SK-N-SH (cell line): ENCODE measurements at places on chromosomes 6 and 20.

DNA sequence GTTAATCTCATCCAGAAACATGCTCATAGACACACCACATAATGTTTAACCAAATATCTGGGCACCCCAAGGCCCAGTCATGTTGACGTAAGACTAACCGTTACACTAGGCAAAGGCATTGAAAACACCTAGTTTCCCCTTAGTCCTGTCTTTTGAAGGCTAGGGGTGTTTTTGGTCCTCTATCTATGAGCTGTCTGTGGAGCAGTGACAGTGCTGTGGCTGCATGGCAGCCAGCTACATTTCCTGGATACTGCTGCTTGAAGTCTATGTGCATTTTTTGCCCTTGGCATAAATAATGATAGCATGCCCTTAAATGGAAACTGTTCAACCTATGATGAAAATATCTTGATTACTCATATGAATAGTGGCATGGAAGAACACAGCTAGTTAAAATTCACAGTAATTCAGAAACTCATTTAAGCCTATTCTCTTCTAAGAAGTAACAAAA, 18.6 kb downstream of the FARS2 start:
- DNase-seq, result no peak

GRCh38 chr6:46144270-46144669, 14.5 kb downstream of the ENPP4 start:
- DNase-seq, result no peak

GRCh38 chr6:97842521-97842920, 559.5 kb upstream of the MMS22L start:
- DNase-seq, result no peak

DNA sequence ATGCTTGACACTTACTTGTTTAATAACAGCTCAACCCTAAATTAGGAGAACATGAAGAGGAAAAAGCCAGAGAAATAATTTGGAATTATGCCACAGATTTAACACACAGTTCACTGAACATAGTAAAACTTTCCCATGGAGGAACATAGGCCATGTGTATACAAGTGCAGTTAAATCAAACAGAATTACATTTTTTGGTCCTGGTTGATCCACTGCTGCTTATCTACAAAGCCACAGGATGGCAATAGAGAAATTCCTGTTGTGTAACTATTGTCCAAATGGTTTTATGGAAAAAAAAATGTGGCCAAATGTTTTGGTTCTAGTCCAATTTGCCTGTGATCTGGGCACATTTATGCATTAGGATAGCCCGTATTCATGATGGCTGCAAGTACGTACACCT, 136.8 kb downstream of the ALDH8A1 start:
- no peak for DNase-seq

DNA sequence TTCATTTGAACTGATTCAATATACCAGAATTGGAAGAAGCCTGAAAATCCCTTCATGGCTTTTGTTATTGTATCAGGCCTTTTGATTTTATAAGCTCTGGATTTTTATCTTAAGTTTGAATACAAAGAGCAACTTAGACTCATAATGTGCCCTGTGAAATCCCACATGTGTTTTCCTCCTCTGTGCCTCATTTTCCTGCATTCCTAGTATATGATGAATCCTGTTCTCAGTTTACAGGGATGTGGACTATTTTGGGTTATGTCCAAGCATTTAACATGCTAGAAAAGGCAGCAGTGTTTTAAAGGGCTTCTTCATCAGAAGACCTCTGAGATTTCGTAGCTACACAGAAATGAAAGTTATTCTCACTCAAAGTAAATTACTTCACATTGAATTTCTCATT, 455.0 kb downstream of the RFPL4B start:
- no peak for DNase-seq

DNA sequence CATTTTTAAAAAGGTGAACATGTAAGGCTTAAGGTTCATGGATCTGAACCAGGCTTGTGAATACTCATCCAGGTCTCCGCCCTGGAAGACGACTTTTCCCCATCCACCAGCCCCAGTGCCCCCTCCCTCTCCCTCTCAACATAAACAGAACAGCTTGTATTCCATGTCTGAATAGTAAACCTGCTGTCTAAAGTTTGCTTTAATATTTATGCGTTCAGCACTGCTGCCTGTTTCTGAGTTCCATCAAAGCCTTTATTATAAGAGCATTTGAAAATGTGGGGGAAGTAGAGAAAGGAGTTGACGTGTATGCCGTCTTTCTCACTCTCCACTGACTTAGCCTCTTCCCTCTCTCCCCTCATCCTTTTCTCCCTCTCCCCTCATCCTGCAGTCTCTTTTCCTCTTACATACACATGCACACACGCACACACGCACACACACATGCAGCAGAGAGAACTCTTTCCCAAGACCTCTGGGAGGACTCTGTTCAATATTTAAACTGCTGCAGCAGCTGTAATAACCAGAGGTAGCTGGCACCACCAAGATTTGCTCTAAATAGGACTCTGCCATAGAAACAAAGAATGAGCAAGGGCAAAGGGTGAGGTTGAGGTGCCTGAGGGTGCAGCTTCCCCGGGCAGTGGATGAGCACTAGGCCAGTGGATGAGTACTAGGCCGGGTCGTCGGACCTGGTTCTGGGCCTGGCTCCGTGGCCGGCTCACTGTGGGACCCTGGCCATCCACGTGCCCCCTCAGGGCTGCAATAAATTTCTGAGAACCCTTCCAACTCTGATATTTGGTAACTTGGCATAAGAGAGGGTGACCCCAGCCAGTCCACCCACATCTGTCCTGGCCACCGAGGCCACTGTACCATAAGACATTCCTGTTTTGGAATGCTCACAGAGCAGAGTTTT, 35.4 kb upstream of the VSTM2L start:
- no peak for DNase-seq

- no peak for DNase-seq
Measured at GRCh38 chr6:87875781-87876180, 171.9 kb upstream of the SPACA1 start.

GRCh38 chr6:109793021-109793420, 101.9 kb downstream of the FIG4 start:
- DNase-seq, result no peak

DNA sequence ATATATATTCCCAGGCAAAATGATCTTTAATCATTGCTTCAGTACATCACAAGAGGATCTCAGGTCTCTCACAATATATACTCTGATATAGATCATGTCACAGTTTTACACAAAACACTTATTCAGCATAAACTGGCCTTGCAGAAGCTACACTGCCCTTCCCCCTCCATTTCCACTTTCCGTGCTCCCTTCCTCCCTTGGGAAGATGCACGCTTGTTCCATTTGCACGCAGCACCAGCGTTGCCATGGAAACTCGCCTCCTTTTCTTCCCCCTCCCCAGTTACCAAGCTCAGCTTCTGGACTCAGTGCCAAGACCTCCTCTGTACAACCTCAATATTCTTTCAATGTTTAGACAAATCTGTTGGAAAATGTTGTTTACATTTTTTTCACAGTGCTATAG, 154.6 kb downstream of the RFPL4B start:
- DNase-seq, result peak; percentile 63

GRCh38 chr6:40860443-40860842, 178.6 kb downstream of the UNC5CL start:
- no peak for DNase-seq

- DNase-seq, result no peak
Measured at GRCh38 chr20:40161391-40161790, 527.6 kb downstream of the MAFB start.

- no peak for DNase-seq
Measured at GRCh38 chr6:156587751-156588301, 189.4 kb upstream of the ARID1B start.

GRCh38 chr6:25788305-25788922, 33.9 kb downstream of the SLC17A4 start:
- DNase-seq, result peak; percentile 5

DNA sequence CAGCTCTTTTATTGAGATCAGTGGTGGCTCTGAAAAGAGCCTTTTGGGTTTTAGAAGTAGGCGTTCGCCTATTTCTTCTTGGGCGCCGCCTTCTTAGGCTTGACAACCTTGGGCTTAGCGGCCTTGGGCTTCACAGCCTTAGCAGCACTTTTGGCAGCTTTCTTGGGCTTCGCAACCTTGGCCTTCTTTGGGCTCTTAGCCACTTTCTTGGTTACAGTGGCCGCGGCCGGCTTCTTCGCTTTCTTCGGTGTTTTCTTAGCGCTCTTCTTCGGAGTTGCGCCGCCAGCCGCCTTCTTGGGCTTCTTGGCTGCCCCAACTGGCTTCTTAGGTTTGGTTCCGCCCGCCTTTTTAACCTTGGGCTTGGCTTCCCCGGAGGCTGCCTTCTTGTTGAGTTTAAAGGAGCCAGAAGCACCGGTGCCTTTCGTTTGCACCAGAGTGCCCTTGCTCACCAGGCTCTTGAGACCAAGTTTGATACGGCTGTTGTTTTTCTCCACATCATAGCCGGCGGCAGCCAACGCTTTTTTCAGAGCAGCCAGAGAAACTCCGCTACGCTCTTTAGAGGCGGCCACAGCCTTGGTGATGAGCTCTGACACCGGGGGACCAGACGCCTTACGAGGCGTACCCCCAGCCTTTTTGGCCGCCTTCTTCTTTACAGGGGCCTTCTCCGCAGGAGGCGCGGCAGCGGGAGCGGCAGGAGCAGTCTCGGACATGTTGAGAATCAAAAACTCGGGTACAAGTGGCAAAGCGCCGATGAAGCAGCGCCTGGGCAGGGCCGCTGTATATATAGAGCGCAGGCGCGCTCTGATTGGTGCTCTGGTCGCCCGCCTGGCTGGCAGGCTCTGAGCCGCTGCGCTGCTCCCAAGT, 31.3 kb upstream of the HFE start:
- DNase-seq, result peak; percentile 79

GRCh38 chr20:33415948-33416347, 14.6 kb upstream of the CDK5RAP1 start:
- peak; percentile 66 for DNase-seq

- DNase-seq, result no peak
Measured at GRCh38 chr6:99412065-99412464, 13.0 kb downstream of the PNISR start.

DNA sequence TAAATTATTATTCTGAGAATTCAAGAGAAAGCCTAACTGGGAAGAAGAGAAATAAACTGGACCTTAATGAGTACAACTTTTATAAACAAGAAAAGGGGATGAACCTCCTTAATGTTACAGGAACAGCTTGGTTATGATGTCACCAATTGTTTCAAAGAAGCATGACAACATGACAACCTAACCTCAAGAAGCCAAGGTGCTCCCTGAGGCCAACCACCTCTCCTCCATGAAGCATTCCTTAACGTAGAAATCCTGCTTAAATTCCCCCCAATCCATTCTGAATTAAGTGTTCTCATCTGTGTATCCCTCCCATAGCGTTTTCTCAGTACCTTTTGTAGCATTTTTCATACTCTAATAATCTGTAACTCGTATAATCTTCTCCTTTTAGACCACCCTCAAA, 1.7 kb downstream of the HBS1L start:
- no peak for DNase-seq

- DNase-seq, result no peak
Measured at GRCh38 chr6:53982366-53983050, 128.7 kb upstream of the MLIP start.

DNA sequence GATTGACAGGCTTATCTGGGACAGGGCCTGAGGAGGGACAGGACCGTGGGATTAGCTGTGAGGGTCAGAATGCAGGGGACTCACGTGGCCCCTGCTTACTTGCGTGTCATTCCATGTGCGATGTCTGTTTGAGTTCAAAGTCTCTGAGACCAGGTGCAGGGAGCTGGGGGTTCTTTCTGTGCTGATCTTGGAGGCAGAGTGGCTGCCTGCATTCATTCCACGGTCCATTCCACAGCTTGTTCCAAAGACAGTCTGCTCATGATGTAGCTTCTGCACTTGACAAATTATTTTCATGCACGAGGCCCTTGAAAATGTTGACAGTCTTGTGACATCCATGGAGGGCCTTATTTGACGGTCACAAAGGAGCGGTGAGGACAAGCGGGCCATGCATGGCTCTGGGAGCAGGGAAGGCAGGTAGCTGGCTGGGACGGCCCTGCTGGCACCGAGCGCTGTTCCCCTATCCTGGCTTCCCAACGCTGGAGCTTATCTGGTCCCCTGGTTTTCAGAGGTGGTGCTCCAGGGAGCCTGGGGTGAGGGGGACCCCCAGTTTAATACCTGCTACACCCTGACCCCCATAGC, 156.3 kb upstream of the RNF24 start:
- peak; percentile 49 for DNase-seq

- no peak for DNase-seq
Measured at GRCh38 chr6:144159742-144160141, 9.4 kb downstream of the STX11 start.

DNA sequence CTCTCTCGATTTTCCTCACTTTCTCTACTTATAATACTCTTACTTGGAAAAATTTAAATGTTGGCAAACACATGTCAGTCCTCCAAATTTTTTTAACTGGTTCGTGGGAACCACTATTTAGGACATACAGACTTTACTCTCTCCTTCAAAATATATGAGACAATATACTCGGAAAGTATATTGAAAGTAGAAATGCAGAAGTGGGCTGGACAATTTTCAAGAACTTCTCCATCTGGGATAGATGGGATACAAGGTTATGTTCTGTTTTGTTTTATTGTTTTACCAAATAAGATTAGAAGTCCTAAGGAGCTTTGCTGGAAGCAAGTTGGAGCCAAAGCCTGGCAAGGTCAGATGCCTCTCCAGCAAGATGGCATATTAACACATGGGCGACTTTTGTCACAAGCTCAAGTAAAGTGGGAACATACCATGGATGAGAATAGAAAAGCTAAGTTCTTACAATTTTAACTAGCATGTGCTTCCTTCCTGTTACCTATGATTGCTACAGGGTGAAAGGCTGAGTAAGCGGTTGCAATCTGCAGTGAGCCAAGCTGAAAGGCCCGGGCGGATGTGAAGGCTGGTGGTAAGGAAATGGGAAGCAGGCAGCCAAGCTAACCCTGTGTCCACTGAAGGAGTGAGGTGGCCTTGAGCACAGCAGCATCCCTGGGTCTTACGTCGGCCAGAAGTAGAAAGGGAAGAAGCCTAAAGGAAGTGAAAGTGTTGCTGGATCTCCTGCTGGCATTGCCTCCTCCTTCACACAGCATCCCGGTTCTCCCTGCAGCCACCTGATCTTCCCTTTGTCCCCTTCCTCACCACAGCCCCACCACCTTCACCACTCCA, 7.1 kb downstream of the MAP3K5 start:
- DNase-seq, result no peak

DNA sequence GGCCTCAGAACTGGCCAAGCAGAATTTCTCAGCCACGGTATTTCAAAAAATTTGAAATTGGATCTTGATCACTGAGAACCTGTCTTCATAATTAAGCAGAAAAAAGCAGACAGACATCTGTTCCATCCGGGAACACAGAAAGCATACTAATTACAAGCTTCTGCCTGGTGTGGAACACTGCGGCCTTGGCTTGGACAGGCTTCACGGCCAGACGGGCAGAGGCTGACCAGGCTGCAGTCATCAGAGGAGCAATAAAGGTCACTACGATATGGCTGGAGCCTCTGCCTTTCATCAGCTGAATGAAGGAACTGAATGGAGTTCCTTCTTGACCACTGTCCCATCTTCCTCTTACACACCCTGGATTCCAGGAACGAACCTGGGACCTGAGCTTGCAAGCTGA, 3.9 kb upstream of the NRSN1 start:
- DNase-seq, result peak; percentile 17

DNA sequence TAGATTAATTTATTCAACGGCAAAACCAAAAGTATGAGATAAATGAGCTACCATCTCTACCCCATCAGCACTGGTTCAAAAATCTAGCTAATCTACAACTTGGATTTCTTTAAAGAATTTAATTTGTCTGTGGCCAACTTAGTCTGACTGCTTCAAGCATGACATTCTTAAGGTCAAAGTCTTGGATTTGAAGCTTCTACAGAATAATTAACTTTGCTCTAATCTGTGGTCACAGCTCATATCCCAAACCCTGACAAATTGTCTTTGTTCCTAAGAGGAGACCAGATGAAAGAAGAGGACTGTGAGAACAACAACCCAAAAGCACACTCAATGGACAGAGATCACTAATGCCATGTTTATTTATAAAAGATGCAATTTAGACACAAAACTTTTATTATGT, 166.9 kb upstream of the EPHA7 start:
- no peak for DNase-seq
